ENCODE measurements at places on chromosomes 1 and 21.

- DNase-seq, result no peak
These were observed 2.4 kb downstream of the SPRTN start for GRCh38 chr1:231340328-231341013.

DNA sequence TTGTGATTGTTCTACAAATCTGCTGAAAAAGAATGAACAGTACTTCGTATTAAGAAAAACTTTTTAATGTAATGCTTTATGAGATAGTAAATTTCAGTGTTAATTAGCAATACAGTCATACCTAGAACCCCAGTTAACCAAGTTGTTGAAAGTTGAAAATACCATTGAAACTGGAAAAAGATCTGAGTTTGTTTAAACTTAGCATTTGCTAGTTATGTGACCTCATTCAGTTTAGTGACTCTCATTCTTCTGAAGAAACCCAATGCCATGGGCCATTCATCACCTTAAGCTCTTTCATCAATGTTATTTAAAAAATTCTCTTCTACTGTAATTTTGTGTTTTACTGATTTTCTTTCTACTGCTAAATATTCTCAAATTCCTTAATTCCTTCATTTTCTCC lies 20.2 kb downstream of the RCOR3 start:
- DNase-seq, result no peak

GRCh38 chr1:1019122-1019999 lies 559 bp upstream of the AGRN start:
- DNase-seq, result no peak

- no peak for DNase-seq
These were observed 15.3 kb upstream of the FHAD1 start for GRCh38 chr1:15231714-15232201.

DNA sequence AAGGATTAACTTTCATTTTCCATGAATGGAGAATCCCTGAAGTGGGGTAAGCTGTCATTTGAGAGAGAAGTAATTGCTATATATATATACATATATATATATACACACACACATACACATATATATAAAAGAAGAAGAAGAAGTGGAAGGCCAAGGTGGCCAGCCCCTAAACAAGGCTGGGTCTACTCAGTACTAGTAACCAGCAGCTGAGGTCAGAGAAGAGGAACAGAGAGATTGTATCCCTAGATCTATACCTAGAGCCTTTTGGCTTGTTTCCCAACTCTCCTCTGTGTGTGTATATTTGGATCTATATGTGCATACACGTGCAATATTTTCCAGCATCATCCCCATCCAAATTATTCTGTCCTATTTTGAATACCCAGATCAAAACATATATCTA lies 5.2 kb downstream of the TNFSF4 start:
- DNase-seq, result no peak

DNA sequence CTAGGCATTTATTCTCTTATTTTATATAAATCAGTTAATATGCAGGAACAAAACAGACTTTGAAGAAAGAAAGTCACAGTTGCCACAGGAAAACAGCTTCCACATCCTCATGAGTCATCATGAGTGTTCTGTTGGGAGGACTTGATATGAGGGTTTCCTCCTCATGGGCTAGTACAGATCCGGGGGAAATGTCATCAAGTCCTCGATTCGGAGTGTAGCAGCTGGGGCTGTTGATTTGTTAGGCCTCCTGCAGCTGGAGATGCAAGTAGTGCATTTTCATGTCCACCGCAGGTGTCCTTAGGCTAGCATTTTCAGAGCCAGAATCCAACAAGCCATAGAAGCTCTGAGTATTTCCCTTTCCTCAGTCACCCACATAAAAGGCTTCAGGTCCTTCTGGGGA lies 36.7 kb downstream of the ADAM30 start:
- no peak for DNase-seq

DNA sequence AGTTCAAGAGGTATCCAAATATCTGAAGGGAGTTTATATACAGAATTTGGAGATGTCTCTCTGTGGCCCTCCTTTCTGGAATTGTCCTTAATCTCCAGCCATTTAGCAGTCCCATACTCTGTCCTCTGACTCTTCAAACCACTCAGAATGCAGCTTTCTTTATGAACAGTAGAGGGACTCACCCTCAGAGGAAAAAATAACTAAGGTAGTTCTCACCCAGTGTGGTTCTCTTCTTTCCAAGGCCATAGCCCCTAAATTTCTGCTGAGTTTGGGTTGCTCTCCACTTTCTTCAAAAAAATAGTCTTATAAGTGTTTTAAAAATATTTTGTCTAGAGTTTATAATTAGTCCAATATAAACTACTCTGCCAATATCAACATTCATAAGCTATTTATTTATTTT lies 369.7 kb downstream of the MATN1 start:
- DNase-seq, result peak; percentile 53

GRCh38 chr1:90731382-90732050 lies 14.4 kb upstream of the BARHL2 start:
- no peak for DNase-seq

DNA sequence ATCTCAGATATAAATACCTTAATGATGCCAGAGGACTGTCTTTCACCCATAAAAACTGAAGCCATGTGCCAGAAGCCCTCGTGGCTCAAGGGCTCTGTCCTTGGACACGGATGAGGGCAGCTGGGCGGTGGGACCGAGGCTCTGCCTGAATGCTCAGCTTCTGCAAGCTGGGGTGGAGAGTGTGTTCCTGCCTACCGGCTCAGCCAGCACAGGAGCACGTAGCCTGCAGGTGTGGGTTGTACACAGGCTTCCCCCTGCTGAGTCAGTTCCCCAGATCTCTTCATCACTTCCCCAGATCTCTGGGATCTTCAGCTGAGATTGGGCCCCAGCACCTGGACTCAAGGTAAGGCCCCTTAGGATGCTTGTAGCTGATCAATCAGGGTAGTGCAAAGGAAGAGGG lies 15.4 kb downstream of the KCNJ15 start:
- DNase-seq, result no peak

DNA sequence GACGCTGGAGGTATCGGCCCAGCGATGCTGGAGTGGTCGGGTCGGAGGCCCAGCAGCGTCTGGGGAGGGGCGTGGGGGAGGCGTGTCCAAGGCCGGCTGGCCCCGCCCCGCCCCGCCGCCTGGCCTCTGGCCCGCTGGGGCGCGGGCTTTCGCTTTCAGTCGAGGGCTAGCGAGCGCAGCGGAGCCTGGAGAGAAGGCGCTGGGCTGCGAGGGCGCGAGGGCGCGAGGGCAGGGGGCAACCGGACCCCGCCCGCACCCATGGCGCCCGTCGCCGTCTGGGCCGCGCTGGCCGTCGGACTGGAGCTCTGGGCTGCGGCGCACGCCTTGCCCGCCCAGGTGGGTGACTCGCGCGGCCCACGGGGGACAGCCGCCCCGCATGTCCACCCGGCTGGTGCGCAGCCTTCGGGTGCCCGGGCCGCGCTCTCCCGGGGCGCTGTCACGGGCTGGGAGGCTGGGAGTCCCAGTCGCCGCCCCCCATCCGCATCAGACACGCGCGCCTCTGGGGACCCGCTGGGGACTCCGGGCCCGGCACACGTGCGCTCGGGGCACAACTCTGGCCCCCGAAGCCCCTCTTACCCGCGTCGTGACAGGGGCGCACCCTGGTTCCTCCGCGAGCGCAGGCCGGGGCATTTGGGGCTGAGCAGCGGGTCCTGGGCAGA lies at the start of gene TNFRSF1B:
TNFRSF1B (plus strand) TSS at position 158 of the 659 bp plus-strand sequence; CDS start at position 259, 101 bp downstream.
- DNase-seq, result peak; percentile 54

DNA sequence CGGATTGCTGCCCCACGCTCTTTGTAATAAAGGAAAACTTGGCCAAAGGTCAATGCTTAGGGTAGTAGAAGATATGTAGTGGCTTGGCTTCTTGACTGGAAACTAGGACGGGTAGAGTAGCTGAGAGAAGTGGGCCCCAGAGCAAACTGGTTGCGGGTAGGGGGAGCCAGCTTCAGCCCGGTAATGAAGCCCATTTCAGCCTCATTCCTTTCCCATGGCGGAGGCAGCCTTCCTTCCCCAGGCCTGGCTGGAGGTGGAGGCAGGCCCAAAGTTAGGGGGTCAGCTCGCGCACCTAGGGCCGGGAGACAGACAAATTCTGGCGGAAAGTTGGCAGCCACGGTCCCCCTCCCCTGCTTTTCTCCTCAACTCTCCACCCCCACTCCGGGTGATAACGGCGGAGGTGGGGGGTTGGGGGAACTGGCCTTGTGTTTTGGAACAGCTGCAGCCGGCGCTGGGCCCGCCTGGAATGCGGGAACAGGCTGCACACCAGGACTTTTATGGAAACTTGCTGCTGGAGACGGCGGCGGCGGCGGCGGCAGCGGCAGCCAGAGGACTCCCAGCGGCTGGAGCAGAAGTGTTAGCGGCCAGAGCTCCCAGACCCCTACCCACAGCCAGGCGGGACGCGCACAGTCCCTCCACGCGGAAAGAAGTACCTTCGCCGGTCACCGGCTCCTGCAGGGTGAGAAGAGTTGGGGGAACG lies at the start of gene NEXN:
NEXN (plus strand) TSS at position 544 of the 700 bp plus-strand sequence. CDS start 27,483 bp downstream, outside the sequence.
- peak; percentile 73 for DNase-seq

- DNase-seq, result no peak
These were observed 38.5 kb downstream of the IER5 start for GRCh38 chr1:181126871-181127587.

DNA sequence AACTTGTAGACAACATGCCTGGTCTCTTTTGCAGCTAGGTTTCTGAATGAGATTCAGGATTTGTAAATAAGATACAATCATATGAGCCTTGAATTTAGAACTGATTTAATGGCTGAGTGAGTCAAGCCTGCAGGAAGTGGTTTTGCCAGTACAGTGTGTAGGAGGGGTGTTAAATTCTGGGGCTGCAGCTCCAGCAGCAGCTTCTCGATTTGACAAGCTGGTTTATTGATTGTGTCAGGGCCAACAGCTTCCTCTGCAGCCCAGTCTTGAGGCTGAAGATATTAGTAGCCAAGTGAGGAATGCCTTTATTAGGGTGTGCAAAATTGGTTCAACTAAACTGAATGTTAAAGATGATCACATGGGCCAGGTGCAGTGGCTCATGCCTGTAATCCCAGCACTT lies 11.5 kb upstream of the PLA2G5 start:
- DNase-seq, result no peak

DNA sequence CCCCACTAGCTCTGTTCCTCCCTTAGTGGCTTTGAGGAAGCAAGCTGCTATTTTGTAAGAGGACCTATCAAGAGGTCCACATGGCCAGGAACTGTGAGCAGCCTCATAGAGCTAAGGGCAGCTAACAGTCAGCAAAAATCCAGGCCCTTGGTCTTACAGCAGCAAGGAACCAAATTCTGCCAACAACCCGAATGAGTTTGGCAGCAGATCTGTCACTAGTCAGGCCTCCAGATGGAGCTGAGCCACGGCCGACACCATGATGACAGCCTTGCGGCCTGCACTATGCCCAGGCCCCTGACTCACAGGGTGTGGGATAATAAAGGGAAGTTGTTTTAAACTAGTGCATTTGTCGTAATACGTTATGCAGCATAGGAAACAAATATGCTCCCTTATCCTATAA lies 28.0 kb upstream of the H3-3A start:
- DNase-seq, result peak; percentile 46

GRCh38 chr1:192933744-192934143 lies 124.9 kb downstream of the RGS2 start:
- no peak for DNase-seq

DNA sequence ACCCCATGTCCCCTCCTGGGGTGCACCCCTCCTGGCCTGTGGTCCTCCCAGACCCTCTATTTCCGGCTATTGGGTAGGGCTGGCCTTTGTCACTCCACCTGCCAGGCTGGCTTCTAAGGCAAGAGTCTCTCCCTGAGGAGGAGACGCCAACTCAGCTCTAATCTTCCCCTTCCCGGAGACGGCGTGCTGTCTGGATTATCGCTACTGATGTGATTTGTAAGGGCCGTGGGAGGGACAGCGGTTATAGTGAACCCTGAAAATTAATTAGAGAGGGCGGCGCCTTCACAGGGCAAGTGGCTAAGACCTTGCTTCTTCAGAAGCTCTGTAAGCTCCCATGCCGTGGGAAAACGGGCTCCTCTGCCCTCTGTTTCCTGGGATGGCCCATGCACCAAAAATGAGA lies 207.0 kb upstream of the VAMP3 start:
- no peak for DNase-seq

DNA sequence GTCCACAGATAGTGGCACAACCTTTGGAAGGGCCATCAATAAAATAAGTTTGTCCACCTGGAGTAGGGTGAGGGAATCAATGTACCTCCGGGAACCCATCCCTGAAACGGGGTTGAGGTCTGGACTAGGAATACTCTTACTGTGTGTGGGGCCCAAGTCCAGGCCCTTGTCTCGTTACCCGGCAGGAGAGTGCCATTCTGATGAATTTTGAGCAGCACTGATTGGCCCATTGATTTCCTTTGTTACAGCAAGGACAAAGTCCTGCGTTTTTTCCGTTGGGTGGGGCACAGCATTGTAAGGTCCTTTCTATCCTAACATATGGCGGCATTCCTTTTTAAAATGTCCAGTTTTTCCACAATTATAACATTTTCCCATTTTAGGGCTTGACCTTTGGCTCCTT lies 75.2 kb downstream of the AXDND1 start:
- no peak for DNase-seq

- DNase-seq, result no peak
These were observed 76.4 kb downstream of the TTC3 start for GRCh38 chr21:37149411-37149810.

DNA sequence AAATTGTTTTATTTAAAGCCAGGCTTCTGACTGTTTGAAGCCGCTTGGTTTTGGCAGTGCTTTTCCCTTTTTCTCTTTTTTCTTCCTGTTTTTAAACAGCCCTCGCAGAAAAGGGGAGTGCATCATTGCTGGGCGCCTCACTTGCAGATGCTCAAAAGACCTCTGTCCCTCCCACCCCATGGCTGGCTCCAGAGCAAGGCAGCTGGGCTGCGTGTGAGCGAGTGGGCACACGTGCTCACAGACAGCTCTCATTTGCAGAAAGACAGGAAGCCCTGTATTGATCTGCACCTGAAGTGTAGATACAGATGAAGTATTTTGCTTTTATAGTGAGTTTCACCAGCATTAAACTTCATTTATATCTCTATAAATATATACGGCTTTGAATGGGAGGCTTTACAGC lies 8.8 kb downstream of the TNR start:
- DNase-seq, result no peak

DNA sequence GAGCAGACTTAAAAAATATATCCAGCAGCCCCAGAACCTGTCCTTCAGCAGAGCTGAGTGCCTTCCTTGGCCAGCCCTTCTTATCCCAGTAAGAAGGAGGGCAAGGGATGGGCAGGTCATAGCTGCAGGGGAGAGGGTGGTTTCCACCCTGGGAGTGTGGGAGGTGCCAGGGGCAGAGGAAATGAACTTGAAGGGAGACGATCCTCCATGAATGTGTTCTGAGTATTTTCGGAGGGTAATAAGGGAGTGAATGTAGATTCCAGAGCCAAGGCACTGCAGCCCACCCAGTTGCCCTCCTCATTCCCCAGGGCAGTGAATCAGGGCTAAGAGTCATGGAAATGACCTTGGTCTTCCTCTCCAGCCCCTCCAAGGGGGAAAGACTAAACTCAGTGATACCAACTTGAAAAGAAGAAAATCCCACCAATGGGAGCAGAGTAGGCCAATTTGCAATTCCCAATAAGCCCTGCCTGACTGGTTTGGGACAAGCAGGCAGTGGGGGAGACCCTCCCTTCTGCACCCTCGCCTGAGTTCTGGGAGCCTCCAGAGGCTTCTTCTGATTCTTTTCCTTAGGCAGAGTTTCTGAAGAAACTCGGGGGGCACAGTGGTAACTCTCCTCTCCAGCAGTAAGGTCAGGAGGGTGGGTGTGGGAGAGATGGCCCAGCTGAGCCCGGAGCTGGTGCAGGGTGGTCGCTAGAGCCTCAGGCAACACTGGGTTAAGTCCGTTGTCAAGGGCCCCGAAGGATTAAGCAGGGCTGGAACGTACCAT lies 4.2 kb downstream of the MYOG start:
- DNase-seq, result no peak
